ENCODE measurements at places on chromosomes 6 and 20. TPM values are rescaled to one million over a fixed set of nuclear protein-coding genes. Genes with fewer than 3 reads are reported as not detected.

DNA sequence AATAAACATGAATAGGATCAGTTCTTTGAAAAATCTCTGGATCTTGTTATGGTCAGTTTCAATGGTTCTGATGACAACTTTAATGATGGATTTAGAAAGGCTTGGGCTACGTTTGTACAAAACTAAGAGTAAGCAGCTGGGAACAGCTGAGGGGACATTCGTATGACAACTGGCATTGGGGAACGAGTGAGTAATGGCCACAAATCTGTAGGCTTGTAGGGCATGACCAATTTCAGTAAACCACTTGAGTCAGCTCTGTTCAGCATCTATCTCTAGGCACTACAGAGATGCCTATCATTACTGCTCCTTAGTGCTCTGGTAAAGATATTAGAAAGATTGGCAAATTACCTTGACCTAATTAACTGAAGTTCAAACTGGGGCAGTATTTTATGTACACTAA, 1375.6 kb downstream of the EPHA7 start:
- H3K27me3 ChIP-seq: no peaks in the 10 kb centered on the region
- no peaks in the 10 kb centered on the region for H3K4me1 ChIP-seq
- no peak for DNase-seq
- no peak overlapping the region for H3K27ac ChIP-seq
- H3K4me3 ChIP-seq: no peak overlapping the region

DNA sequence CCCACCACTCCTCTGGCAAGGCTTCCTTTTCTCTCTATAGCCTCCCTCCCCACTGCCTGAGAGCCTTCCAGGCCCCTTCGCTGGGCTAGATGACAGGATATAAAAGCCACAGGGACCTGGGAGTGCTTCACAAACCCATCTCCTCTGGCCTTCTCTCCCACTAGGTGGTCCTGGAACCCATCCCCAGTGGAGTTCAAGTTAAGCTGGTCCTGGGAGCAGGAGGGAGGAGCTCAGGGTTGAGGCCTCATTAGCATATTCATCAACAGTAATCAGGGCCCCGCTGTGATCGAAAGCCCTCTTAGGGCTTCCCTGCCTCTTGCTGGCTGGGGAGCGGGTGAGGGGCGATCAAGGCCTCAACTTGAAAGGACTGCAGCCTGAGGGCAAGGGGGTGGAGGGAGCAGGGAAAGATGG, 9.1 kb downstream of the EBF4 start:
- no peak overlapping the region for H3K4me3 ChIP-seq
- H3K36me3 ChIP-seq: no peaks in the 10 kb centered on the region
- peaks cover 5% of the 10 kb centered on the region for H3K27me3 ChIP-seq

- peaks cover 12% of the 10 kb centered on the region for H3K4me1 ChIP-seq
- no peaks in the 10 kb centered on the region for H3K27me3 ChIP-seq
- H3K36me3 ChIP-seq: peaks cover 5% of the 10 kb centered on the region
- peak overlapping the region; percentile 92 for H3K27ac ChIP-seq
- DNase-seq: no peak
Measured at GRCh38 chr6:36195471-36196112, 952 bp upstream of the BRPF3 start.

GRCh38 chr6:8875986-8876385, 440.6 kb upstream of the SLC35B3 start:
- no peak overlapping the region for H3K4me3 ChIP-seq
- H3K27ac ChIP-seq: no peak overlapping the region
- no peaks in the 10 kb centered on the region for H3K27me3 ChIP-seq
- H3K4me1 ChIP-seq: no peaks in the 10 kb centered on the region
- no peak for DNase-seq

GRCh38 chr6:169263836-169264608, 10.4 kb upstream of the THBS2 start:
- H3K27ac ChIP-seq: no peak overlapping the region
- no peak for DNase-seq
- no peaks in the 10 kb centered on the region for H3K36me3 ChIP-seq
- no peaks in the 10 kb centered on the region for H3K27me3 ChIP-seq

- no peak overlapping the region for H3K27ac ChIP-seq
- no peak overlapping the region for H3K4me3 ChIP-seq
- peak; percentile 12 for DNase-seq
- H3K27me3 ChIP-seq: no peaks in the 10 kb centered on the region
Measured at GRCh38 chr6:33724102-33725023, 12.9 kb upstream of the UQCC2 start.

GRCh38 chr6:55543633-55544309, 35.2 kb downstream of the HMGCLL1 start:
- no peaks in the 10 kb centered on the region for H3K27me3 ChIP-seq
- DNase-seq: no peak
- no peak overlapping the region for H3K27ac ChIP-seq
- H3K36me3 ChIP-seq: no peaks in the 10 kb centered on the region

ARMH2 gene
- total RNA-seq: not detected

COL10A1 gene
- 2.8 TPM for total RNA-seq

MOG gene
- total RNA-seq: not detected
